ENCODE measurements at places on chromosomes 3 and 15.

GRCh38 chr3:29064085-29064484 lies 216.8 kb upstream of the RBMS3 start:
- no peak for DNase-seq

DNA sequence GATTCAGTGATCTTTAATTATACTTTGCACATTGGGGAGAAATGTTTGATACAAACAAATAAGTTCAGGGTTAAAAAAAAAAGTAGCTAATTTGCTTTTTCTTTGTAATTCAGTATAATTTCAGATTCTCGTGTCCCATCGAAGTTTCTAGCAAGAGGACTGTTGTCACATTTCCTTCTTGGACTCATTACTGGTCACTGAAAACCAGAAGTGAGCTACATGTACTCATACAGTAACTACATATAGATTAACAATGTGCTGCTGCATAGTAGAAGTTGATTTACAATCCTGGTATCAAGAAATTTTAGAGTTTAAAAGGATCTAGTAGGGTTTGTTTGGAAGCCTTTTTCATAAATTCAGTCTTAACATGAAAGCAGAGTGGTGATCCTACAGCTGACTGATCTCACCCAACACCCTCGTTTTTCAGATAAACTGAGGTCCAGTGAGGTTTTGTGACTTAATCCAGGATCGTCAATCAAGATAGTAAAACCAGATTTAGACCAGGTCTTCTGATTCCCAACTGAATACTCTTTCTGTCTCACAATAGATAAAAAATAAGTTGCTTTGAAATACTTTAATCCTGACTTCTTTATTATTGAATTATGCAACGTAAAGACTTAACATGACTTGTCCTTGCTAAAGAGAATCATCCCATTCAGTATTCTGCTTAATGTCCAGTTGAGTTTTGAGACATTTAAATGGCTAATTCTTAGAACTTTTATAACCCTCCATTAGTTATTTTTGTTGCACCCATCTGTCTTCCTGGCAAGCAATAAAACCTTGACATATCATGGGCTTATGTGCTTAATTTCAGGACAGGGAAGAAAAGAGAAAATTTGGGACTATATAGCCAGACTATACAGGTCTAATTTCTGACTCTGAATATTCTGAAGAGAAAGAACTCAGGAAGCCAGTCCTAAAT lies 2.8 kb downstream of the SEC62 start:
- no peak for DNase-seq

DNA sequence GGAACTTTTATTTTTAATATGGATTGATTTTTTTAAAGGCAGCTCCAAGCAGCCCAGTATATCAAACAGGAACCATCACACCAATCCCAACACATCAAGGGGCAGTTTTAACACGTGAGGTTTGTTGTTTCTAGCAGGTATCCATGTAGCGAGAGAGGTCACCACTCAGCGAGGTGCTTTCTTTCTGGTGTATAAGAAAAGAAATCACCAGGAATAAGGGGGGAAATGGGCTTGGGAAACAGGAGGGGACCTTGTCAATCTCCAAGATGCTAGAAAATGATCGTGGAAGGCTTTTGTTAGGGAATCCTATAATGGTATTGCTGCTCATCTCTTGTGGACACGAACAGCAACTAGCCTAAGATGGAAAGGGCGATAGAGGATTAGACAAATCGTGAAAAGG lies 402.9 kb upstream of the ATP11B start:
- no peak for DNase-seq

GRCh38 chr3:17655743-17656142 lies 86.7 kb downstream of the TBC1D5 start:
- no peak for DNase-seq

- DNase-seq = no peak
These were observed 9.1 kb downstream of the BCL2L10 start for GRCh38 chr15:52103217-52104207.

GRCh38 chr3:16936676-16937230 lies 52.0 kb downstream of the PLCL2 start:
- DNase-seq = no peak

DNA sequence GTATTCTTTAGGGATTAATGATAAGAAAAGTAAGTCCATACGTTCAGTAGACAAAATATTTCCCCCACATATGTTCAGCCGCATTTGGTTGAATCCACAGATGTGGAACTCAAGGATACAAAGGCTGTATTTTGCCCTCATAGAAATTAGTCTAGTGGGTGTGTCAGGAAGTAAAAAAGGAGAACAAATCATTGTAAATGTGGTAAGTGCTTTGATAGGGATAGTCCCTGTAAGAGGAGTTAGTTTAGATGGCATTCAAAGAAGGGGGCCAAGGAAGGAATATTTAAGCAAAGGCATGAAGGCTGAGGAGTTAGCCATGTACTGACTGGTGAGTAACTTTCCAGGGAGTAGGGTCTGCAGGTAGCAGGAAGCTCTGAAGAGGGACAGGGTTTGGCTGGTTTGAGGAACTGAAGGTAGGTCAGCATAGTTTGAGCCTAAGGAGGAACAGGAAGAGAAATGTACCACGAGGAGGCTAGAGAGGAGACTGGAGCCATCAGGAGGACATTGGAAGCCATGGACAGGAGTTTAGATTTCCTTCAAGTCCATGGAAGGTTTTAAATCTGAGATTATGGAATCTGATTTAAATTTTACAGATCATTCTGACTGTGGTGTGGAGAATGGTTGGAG lies 98.8 kb downstream of the MME start:
- DNase-seq = no peak

- DNase-seq = no peak
These were observed 988.7 kb downstream of the FHIT start for GRCh38 chr3:60262546-60262945.

DNA sequence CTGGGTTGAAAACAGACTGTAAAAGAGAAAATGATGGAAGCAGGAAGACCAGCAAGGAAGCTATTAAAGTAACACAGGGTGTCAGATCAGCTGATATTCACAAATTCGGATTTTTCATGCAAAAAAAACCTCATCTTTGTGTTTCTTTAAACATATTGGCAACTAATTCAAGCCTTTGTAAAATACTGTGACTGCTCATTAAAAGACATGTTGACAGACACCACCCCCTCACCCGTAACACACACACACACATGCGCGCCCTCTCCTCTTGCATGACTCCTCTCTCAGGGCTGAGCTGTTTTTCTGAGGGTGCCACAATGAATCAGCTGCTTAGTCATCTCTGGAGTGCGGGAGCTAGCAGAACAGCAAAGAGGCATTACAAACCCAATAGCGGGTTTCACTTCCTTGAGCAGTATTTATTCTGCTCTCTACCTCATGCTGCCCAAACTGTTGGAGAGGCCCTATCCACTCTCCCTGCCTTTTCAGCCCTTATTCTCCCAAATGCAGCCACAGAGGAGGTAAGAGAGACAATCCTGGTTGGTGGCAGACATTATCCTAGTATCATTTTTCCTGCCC lies 35.8 kb upstream of the CCDC80 start:
- DNase-seq = peak; percentile 60

DNA sequence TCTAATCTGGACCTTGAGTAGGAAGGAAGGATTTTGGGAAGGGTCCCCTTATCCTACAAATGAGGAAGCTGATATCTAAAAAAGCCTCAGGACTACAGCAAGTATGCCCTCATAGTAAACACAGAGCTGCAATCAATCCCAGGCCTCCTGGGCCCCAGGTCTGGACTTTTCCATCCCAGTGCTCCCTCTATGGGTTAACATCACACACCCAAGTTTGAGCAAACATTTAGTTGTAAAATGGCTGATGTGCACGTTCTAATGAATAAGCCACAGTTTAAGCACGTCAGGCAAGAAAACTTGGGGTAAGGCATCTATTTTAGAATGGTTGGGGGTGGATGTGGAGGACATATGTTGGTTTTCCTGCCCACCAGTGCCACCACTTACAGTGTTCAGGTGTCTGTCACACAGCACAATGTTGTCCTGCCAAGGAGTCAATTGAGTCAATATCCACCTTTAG lies 44.3 kb upstream of the UBE2E1 start:
- DNase-seq = no peak

GRCh38 chr3:71197841-71198565 lies 385.5 kb downstream of the FOXP1 start:
- no peak for DNase-seq

- DNase-seq = no peak
These were observed 69.8 kb downstream of the TIGIT start for GRCh38 chr3:114363554-114364202.

DNA sequence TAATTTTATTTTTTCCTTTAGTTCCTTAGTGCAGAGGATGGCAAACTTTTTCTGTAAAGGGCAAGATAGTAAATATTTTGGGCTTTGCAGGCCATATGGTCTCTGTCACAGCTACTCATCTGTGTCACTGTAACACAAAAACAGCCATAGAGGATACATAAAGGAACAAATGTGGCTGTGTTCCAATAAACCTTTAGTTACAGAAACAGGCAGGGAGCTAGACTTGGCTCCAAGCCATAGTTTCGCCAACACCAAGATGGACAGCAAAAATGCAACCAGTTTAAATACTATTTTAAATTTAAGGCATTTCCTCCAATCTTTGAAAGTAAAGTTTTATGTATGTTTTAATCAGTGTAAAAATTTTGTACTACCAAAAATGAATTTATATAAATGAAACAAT lies 753.4 kb downstream of the FHIT start:
- no peak for DNase-seq

DNA sequence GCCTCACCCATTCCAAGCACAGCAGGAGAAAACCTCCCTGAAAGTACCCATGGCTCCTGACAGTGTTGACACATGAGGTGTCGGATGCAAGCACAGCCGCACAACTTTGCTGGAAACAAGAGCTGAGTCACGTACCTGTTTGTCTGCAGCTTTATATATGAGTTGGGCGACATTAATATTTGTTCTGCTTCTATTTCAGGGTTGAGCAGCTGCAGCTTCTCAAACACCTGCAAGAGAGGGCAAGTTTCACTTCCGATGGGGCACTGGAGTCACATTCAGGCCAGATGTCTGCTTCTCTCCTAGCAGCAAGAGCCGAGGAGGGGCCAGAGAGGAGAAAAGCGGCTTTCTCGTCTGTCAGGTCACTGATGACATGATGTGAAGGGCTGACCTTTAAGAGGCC lies 88.0 kb downstream of the NUP210 start:
- DNase-seq = no peak

GRCh38 chr3:73070675-73071575 lies 9.5 kb downstream of the EBLN2 start:
- no peak for DNase-seq

DNA sequence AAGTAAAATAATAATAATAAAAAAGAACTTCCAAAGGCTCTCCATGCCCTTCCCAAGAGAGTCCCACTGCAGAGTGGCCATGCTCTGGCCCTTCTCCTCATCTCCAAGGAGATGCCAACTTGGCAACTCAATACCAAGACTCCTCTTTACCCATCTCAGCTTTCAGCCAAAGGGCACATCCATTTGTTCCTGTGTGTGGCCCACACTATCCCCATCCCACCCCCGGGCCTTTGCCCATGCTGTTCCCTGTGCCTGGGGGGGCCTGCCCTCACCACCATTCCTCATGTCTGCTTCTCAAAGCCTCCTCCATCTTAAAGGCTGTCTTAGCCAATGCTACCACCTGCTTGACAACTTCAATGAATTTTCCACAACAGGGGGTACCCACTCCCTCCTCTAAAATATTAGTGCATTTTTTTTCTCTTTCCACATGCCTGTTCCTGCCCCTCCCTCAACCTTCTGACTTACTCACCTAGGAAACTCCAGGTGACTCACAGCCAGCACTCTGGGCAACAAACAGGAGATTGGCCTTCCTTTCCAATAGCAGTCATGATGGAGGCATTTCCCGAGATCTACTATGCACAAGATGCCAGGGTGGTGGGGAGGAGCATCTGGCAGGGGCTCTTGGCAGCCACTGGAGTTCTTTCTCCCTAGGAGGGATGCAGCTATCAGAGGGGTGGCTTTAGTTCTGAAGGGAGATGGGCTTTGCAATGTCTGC lies 109.4 kb upstream of the SMAD3 start:
- no peak for DNase-seq

DNA sequence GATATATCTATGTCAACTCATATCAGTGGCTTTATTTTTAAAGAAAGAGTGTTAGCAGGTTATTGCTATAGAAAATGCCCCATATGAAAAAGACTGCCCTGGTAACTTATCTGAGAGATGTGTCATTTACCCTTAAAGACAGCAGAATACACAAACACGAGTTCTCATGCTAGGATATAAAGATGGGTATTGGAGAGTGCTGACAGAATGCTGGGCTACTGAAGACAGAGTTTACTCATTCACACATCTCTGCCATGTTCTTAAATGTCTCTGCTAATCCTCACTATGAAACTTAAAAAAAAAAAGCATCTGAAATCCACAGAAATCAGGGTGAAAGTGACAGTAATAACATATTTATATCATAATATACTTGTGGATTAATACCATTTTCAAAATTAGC lies 126.7 kb downstream of the FOXP1 start:
- no peak for DNase-seq

- DNase-seq = no peak
These were observed 10.9 kb upstream of the NCKIPSD start for GRCh38 chr3:48696601-48697000.

DNA sequence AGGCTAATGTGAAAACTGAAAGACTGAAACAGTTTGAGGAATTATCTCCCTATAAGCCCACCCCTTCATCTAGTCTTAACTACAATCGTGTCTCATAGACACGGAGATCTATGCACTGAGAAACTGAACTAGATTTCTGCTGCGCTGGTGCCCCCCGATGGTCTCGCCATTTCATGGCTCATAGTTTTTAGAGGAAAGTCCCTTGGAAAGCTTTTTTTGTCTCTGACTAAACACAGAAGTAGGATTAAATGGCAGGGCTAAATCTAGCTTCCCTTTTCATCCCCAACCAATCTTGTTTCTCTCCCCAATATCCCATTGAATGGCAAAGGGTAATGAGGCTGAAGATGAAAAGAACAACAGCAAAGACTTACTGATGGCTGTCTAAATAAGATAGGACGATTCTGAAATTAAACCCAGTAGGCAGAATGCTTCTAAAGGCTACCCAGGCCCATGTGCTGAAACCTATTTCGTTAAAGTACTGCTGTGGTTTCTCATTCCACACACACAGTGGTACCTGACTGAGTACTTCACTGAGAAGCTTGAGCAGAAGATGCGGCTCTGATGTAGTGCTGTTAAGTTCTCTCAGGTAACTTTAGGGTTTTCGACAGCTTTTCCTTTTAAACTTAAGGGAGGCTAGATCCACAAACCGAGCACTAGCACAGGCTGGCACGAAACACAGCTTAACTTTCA lies 142.7 kb downstream of the GADL1 start:
- DNase-seq = peak; percentile 33

GRCh38 chr3:157441102-157441624 lies 4.5 kb downstream of the PTX3 start:
- no peak for DNase-seq

DNA sequence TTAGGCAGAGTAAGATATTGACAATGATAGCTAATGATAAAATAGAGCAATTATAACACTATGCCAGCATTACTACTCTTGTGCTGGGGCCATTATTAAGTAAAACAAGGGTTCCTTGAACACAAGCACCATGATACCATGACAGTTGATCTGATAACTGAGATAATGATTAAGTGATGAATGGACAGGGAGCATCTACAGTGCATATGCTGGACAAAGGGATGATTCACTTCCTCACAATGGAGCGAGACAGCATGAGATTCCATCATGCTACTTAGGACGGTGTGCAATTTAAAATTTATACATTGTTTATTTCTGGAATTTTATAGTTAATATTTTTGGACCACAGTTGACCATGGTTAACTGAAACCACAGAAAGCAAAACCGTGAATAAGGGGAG lies 156.6 kb downstream of the FHIT start:
- DNase-seq = no peak

- DNase-seq = no peak
These were observed 73.9 kb upstream of the SLC24A5 start for GRCh38 chr15:48046813-48047438.

GRCh38 chr3:59608356-59608755 lies 558.5 kb upstream of the CFAP20DC start:
- no peak for DNase-seq

- DNase-seq = no peak
These were observed 1.5 kb downstream of the EAF2 start for GRCh38 chr3:121836481-121836880.

All from stimulated activated CD4-positive, alpha-beta T cell treated with anti-CD3 and anti-CD28 coated beads, TNF-alpha, amount 100 ng/mL, for 1 hour (primary cell).